ENCODE measurements at places on chromosomes 3 and 15.

DNA sequence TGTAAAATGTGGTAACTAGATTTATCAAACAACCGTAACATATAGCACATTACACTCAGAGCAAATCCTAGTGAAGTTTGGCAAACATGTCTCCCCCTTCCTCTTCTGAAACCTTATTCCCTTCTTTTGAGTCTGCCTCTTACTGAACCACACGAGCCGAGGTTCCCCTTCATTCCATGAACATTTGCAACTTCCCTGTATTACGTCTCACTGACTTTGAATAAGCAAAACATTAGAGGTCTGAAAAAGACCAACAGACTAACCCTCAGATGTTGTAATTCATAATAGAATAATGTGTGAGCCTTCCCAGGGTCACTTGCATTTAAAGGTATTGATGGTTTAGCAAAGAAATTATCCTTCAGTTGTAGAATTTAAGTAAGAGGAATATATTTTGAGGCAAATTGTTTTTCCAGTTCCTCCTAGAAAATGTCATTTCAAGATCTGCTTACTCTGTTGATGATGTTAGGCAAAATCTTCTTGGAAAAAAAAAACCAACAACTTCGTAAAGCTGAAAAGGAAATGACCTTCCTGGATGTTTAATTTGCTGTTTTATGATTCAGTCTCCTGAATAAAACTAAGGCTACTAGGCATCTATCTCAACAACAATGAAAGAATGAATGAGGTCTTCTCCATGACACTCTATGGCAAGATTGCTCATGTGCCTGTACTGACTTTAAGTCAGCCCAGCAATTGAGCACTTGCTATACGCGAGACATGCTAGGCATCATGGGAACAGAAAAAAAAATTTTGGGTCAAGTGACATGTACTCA is 296.9 kb upstream of the NECTIN3 start:
- no peak for DNase-seq

GRCh38 chr3:181860235-181860634 is 148.5 kb downstream of the SOX2 start:
- no peak for DNase-seq

DNA sequence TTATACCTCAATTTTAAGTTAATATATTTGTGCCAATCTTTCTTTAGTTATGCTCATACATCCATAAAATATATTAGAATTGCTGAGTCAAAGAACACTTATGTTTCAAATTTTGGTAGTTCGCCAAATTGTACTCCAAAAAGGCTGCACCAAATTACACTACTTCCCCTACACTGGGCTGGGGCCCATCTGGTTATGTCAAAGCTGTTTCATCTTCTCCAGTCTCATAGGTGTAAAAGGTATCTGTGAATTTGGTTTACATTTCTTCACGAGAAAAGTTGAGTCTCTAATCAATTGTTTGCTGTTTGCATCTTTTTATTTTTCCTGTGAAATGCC is 706 bp downstream of the FSIP1 start:
- DNase-seq, result no peak

DNA sequence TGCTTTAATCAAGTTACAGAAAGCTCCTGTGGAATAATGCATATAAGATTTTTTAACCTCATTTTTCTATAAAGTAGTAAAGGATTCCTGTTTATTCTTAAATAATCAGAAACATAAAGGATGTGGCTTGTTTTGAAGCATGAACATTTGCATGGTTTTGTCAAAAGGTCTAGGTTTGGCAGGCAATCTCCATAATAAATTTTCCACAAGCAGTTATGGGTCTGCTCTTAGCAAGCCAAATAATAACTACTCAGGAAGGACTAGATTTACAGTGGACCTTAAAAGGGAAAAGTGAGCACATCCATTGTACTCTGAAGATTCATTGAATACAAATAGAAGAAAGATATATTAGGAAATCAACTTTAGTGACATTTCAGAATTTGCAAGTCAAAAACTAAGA is 407.3 kb upstream of the CBLB start:
- DNase-seq, result no peak

DNA sequence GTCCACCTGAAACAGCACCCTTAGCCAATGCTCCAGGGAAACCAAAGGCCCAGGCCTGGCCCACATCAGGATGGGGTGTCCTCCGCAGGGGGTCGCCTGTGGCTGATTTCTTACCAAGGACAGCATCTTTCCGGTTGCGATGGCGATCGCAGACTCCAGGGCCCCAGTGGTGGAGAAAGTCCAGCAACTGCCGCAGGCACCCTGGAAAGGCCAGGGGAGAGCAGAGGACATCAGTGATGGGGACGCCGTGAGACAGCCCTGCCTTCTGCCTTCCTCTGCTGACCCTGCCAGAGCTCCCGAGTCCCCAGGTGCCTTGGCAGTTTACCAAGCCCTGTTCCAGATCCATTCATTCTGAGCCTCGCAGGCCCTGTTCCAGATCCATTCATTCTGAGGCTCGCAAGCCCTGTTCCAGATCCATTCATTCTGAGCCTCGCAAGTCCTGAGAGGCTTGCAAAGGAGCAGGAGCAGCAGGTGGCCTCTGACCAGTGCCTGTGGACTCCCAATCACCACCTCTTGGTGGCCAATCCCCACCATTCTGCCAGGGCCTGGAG is 12.5 kb downstream of the CTSH start:
- peak; percentile 18 for DNase-seq

DNA sequence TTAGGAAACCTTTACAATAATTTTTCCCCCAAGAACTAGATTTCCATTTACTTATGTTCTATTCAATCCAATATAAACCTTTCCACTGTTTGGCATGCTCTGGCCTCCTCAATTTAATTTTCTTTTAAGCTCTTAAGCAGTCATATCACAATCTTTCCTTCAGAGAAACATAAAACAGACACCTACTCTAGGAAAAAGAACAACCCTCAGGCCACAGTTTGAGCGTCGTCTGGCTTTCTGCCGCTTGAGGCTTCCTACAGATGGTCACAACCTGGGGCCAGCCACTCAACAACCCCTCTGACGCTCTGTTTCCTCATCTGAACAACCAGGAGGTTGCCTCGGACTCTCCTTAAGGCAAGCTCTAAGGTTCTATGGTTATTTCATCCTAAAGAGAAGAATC is 143.3 kb downstream of the ADAMTS17 start:
- no peak for DNase-seq

DNA sequence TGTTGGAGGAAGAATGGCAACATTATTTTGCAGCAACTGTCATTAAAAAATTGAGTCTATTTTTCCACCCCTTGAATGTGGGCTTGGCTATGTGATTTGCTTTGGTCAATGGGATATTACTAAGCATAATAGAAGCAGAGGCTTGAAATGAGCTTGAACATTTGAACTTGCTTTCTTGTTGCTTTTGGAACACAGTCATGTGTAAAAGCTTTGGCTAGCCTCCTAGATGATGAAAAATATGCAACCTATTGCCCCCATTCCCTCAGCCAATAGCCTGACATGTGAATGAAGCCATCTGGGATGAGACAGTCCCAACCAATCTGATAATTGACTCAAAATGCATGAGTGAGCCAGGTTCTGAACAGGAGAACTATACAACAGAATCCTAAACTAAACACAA is 78.4 kb downstream of the PLSCR2 start:
- DNase-seq, result no peak

DNA sequence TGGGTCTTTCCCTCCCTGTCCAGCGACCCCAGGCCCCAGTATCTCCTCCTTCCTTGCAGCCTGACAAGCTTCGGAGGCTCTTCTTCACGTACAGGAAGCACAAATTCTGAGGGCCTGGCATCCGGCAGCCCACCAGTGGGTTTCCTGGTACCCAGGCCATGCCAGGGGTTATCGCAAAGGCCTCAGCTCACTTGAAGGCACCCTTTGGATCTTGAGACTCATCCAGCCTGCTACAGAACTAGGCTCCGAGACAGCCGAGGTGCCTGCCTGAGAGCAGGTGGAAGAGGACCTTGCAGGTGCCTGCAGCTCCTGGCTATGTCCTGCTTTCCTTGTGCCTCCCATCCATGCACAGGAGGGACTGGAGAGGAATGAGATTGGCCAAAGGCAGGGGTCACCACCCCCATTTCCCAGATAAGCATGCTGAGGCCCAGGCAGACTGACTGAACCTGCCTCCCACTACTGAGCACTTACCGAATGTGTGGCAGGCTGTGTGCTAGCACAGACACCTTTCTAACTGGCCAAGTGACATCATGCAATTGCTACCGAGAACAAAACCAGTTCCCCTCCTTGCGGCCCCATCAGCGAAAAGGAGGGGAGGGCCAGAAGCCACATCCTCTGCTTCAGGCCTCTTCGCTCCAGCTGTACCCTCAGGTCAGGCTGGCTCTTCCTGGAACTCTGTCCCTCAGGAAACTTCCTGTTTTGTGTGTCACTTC is 11.2 kb downstream of the SH2D7 start:
- DNase-seq, result peak; percentile 83

GRCh38 chr3:106533093-106533787 is 664.4 kb upstream of the CBLB start:
- no peak for DNase-seq

DNA sequence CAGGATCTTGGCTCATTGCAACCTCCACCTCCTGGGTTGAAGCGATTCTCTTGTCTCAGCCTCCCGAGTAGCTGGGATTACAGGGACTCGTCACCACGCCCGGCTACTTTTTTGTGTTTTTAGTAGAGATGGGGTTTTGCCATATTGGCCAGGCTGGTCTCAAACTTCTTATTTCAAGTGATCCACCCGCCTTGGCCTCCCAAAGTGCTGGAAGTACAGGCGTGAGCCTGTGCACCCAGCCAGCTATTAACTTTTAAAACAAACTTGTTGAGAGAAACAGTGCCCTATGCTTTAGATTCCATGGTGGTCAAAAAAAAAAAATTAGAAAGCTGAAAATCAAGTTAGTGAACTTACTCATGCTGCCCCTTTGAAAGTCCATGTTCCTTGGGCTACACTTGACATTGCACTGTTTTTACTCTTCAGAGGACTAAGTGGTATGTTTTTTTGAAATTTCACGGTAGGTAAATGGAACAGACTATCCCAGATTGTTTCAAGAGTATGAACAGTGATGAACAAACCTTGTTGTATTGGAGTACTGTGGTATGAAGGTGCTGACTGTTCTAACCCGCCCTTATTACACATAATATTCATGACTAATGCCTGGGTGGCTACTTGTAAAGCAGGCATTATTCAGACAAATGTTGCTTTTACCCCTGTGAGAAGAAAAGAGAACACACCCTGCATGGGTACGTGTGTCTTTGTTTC is 206.9 kb downstream of the KLHL25 start:
- no peak for DNase-seq

DNA sequence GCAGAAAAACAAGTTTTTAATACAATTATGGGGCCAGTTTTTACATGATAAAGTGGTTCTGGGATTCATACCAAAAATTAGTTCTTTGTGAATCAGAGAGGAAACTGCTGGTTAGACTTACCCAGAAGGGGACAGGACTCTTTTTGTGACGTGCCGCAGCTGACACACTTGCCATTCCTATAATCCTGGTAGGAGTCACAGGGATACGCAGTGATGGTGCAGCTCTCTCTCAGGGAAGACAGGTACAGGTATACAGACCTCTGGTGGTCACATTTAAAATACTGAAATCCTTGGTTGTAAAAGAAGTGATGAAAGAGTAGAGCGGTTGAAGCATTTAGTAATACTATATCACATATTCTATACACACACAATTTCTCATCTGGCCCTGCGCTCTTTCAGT is 20.2 kb upstream of the TMEM41A start:
- no peak for DNase-seq

- no peak for DNase-seq
Observed at GRCh38 chr3:12574131-12574530, 17.2 kb downstream of the MKRN2 start.

DNA sequence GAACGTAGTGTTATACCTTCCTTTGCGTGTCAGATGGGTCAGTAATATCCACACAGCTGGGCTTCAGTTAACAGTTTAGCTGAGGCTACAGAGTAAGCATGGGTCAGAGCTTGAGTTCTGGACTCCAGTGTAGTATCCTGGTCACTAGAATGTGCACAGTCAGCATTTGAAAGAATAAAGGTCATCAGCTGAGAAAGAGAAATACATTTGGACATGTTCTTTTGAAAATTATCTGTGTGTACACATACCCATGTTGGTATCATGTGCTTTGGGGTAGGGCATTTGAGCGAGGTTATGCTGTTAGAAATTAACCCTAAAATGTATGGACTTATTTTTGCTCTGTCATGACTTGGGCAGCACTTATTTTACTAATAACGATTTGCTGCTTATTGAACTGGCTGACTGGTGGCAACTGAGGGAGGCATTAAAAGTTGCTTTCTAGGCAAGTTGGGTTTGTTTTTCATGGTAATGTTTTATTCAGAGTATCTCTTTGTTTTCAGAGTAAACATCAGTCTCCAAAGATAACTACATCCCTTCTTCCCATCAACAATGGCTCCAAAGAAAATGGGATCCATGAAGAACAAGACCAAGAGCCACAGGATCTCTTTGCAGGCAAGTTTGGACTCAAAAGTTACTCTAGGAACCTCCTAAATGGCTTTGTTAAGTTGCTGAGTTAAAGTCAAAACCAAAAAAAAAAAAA is 16.4 kb downstream of the SNX1 start:
- DNase-seq, result no peak

All from activated naive CD4-positive, alpha-beta T cell treated with anti-CD3 and anti-CD28 coated beads, Interleukin-2, amount 10 ng/mL, durations not matched to agents 7 days and 5 days (primary cell).